ENCODE measurements at places on chromosomes 3 and 15. TPM values are rescaled to one million over a fixed set of nuclear protein-coding genes. Genes with fewer than 3 reads are reported as not detected.

CCR8 gene
- not detected for total RNA-seq

PLA1A gene
- 0.14 TPM for total RNA-seq

GRIP2 gene
- total RNA-seq, result not detected

PATL2 gene
- not detected for total RNA-seq

GRK7 gene
- total RNA-seq, result not detected
